ENCODE measurements at places on chromosomes 13 and 19.

DNA sequence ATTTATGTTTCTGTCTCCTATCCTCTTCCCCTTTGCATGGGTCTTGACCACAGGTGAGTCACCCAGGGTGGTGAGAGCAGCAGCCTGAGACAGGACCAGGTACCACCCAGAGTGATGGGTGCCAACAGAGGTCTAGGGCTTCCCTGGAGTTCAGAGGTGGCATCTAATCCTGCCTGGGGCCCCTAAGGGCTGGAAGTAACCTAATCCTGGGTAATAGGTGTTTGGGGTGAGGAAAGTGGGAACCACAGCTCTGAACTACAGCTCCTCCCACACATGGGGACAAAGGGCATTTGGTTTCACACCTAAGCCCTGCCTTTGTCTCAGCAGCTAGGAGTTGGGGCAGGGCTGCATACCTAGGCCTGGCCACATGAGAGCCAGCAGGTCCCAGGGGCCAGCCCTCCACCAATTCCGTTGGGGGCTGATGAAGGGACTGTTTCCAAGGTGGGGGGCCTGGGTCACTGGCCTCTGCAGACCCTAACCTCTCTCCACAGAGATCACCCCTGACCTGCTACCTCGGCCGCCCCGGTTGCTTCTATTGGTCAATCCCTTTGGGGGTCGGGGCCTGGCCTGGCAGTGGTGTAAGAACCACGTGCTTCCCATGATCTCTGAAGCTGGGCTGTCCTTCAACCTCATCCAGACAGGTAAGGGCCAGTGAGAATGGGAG, 8.0 kb downstream of the SPHK2 start:
- no peak for DNase-seq

GRCh38 chr13:54373211-54373610, 1344.6 kb downstream of the OLFM4 start:
- no peak for DNase-seq

- DNase-seq, result peak; percentile 70
Measured at GRCh38 chr19:10836479-10837330, 693 bp upstream of the TMED1 start.

DNA sequence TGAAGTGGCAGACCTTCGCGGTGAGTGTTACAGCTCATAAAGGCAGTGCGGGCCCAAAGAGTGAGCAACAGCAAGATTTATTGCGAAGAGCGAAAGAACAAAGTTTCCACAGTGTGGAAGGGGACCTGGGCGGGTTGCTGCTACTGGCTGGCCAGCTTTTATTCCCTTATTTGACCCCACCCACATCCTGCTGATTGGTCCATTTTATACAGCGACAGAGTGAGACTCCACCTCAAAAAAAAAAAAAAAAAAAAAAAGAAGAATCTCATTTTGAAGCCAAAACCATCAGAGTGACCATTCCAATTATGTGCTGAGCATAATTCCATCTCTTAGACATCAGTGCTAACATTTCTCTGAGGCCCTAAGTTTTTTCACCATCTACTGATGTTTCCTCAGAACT, 1.9 kb upstream of the ZNF552 start:
- no peak for DNase-seq

DNA sequence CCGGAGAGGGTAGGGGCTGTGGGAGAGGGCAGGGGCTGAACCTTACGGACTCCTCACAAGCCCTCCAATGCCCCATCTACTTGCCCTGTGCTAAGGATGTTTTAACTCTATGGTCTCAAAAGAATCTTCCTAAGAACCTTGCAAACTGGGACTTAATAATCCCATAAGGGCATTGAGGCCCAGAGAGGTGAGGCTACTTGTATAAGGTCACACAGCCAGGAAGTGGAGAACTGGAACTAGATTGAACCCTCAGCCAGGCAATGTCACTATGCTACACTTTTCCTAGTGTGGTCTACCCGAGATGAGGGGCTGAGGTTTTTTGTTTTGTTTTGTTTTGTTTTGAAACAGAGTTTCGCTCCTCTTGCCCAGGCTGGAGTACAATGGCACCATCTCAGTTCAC, 10.5 kb upstream of the APOC4 start:
- no peak for DNase-seq

GRCh38 chr19:34574704-34575103, 93.1 kb downstream of the WTIP start:
- no peak for DNase-seq

- DNase-seq, result no peak
Measured at GRCh38 chr19:52748336-52748950, 13.6 kb upstream of the ZNF611 start.

- DNase-seq, result no peak
Measured at GRCh38 chr19:38506723-38507550, 73.4 kb downstream of the RYR1 start.

DNA sequence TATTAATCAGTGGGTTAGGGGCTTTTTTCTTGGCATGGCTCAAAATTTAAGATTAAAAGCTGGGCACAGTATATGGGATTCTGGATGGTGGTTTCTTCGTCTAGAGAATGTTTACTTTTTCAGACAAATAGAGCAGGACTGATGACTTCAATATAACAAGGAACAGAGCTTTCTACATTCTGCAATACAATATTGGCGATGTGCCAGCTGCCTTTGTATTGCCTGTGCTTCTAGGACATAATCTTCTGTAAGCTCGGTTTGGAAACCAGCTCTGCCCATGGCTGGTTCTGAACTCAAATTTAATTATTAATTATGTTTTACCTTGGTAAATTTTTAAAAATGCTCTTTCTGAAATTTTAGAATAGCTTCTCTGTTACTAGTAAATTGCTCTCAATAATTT, 139.1 kb upstream of the TRPC4 start:
- DNase-seq, result no peak

- DNase-seq, result no peak
Measured at GRCh38 chr19:14408491-14409145, 10.5 kb downstream of the DDX39A start.

DNA sequence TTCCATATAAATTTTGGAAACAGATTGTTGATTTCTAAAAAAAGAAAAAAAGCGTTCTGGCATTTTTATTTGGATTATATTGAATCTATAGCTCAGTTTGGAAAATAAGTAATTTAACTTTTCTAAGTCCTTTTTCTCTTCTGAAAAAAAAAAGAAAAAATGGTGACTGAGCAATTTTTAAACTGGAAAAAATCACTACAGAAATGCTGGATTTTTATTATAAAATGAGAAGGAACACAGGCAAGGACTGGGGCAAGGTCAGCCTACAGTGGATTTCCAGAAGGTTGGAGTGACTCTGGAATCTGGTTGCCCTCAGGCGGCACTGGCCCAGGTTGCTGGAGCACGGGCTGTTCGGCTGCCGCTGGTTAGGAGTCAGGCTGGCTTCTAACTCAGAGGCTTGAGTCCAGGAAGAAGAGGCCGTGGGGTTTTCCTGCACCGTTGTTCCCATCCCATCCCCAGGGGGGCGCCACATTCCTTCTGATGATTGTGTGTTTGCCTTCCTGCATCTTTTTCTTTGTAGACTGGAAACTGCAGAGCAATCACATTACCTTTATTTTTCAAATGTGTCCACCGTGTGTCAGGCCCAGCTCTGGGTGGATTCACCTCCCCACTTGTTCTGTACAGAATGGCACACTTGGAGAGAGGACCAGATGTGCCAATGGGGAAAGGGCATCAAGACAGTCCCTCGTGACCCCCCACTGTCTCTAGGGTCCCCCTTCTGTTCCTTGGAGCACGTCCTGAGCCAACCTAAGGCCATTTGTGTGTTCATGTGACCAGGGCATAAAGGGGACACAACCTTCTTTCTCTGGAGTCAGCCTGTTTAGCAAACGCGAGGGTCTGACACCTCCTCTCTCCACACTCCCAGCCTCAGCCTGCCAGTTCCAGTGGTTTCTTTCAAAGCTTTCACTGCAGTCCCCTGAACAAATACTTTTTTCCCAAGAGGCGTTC, 44.5 kb upstream of the GTF3A start:
- peak; percentile 36 for DNase-seq

GRCh38 chr13:99050983-99051488, 73.2 kb upstream of the DOCK9 start:
- no peak for DNase-seq

- DNase-seq, result peak; percentile 64
Measured at GRCh38 chr19:12796146-12797071, 5.1 kb downstream of the JUNB start.

- no peak for DNase-seq
Measured at GRCh38 chr19:5356428-5356827, 15.8 kb upstream of the PTPRS start.

GRCh38 chr19:41792513-41793413, 3.6 kb upstream of the CEACAM3 start:
- DNase-seq, result no peak

- DNase-seq, result no peak
Measured at GRCh38 chr19:11203194-11204075, 6.1 kb upstream of the KANK2 start.

GRCh38 chr13:71797517-71797916, 69.5 kb downstream of the DACH1 start:
- DNase-seq, result no peak

DNA sequence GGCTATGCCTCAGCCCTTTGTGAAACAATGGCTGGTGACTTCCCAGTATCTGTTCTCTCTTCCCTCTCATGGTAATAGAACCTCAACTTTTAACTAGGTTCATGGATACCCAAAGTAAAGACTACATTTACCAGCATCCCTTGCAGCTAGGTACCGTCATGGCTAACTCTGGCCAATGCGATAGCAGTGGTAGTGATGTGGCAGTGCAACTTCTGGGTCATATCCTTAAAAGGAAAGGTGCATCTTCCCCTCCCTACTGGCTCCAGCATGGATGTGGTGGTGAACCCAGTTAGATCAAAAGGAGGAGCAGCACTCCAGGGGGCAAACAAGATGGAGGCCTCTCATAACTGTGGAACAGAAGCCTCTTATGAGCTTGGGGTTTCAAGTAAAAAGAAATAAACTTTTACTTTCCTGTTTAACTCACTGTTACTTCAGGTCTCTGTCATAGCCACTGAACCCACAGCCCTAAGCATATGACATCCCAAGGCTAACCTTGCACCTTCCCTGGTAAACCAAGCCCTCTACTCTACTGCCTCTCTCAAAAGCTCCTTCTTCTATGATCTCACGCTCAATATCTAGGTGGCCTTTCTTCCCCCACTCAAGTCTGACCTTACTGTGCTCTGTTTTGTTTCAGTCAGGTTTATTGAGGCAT, 104.4 kb downstream of the DOCK9 start:
- no peak for DNase-seq

DNA sequence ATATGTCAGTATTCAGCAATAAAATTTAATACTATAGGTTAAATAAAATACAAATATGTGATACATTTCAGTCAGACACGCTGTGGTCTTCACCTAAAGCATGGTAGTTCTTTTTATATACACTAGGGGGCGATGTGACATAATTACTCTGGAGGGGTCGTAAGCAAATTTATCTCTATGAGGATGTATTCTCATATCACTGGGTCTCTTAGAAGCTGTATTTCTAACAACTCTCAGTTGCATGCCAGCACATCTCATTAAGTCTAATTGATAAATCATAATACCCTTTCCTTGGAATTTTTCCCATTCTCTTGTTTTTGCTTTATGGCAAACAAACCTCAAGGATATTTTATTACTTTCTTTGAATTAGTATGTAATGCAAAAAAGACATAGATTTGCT, 3.9 kb upstream of the PCDH17 start:
- no peak for DNase-seq

- no peak for DNase-seq
Measured at GRCh38 chr13:56906909-56907308, 233.8 kb upstream of the PRR20A start.

GRCh38 chr19:42081584-42082203, 5.7 kb downstream of the ZNF574 start:
- DNase-seq, result no peak

DNA sequence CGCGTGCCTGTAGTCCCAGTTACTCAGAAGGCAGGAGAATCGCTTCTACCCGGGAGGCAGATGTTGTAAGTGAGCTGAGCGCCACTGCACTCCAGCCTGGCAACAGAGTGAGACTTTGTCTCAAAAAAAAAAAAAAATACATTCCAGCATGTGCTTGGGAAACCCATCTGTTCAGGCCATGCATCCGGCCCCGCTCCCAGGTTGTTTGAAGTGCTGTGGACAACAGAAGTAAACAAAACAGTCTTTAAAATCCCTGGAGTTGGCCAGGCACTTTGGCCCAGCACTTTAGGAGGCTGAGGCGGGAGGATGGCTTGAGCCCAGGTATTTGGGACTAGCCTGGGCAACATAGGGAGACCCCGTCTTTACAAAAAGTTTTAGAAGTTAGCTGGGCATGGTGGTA, 3.2 kb upstream of the PTPRS start:
- DNase-seq, result no peak

DNA sequence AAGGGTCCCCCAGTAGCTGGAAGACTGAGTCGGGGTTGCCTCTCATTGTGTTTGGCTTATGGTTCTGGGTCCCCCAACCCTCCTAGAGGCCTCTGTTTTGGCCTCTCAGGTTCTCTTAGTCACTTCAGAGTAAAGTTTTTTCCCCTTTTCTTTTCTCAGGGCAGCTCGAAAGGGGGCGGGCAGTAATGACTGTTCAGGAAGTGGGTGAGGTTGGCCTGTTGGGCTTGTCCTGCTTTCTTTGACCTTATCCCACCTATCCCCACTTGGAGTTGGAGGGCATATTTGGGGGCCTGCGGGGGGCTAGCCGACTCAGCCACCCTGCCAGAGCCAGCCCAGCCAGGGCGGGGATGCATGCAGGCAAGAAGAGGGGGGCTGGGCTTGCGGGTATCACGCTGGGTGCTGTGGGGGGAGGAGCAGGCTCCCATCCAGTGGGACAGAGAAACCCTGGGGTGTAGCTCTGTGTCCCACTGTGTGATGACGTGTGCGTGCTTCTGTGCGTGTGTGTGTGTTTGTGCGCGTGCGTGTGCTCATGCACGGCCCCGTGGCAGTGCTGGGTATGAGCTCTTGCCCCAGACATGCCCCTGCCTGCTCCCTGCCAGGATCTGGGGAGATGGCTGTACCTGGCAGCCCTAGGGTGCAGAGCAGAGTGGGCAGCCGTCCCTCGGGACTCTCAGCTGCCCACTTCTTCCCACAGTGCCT, 1.4 kb downstream of the CIC start:
- DNase-seq, result no peak

- DNase-seq, result no peak
Measured at GRCh38 chr19:54389553-54389952, 24.8 kb upstream of the LAIR1 start.

- DNase-seq, result no peak
Measured at GRCh38 chr19:14166999-14167575, 30.7 kb upstream of the ASF1B start.

- DNase-seq, result no peak
Measured at GRCh38 chr19:38879400-38879751, 1.3 kb upstream of the RINL start.

DNA sequence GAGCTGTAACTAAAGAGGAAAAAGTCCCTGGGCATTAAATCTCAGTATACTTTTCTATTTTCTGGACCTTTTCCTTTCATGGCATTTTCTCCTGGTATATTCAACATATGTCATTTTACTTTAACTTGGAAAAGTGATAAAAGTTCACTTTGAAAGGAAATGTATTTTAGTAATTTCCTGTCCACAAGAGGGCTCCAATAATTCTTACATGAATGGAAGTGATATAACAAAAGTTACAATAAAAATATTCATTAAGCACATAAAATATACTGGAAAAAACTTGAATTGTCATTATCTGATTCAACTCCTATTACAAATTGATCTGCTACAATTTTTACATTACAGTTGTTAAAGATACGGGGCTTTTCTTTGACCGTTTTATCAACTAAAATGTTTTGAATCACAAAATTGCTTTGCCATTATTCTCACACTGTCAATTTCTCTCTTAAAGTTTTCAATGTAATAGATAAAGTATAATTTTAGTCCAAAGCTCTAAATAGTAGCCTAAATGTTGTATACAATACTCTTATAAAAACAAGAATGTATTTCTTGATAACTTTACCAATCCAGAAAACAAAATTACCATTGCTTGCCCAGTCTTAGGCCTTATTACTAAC, 4.9 kb downstream of the UBL3 start:
- DNase-seq, result no peak

Measured in NCI-H2107 (cell line).